ELR (cell line): ENCODE measurements at places on chromosomes 5 and 9.

DNA sequence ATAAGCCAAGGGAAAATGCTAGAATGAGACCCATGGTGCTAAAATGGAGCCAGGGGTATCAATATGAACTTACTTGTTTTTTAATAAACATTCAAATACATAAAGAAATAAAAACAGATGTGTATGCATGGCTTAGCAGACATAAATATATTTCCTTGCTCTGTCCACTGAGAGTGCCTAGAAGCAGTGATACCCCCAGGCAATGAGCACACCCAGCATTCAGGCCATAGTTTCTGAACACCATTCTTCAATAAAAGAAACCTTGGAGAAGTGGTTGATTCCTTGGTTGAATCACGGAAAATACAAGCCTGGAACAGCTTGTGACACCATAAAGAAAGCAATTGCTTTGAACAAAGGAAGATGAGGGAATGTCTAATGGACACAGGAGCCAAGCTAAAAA is 16.5 kb downstream of the LARS1 start:
- DNase-seq: no peak

DNA sequence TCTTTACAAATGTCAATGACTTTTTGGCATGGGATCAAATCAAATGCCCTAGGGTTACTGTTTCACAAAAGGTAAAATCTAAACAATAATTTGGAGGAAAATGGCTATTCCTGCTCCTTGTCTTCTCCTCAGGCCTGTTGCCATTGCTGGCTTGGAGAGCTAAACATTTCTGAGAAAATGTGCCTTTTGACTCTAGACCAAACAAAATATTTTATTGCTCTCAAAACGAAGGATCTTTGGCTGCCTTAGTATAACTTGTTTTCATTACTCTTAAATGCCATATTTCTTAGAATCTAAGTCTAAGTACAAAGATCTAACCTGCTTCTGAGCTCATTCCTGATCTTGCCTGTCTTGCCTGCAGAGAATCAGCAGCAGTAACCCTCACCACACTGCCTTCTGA is 116.6 kb downstream of the MUSK start:
- DNase-seq: no peak

DNA sequence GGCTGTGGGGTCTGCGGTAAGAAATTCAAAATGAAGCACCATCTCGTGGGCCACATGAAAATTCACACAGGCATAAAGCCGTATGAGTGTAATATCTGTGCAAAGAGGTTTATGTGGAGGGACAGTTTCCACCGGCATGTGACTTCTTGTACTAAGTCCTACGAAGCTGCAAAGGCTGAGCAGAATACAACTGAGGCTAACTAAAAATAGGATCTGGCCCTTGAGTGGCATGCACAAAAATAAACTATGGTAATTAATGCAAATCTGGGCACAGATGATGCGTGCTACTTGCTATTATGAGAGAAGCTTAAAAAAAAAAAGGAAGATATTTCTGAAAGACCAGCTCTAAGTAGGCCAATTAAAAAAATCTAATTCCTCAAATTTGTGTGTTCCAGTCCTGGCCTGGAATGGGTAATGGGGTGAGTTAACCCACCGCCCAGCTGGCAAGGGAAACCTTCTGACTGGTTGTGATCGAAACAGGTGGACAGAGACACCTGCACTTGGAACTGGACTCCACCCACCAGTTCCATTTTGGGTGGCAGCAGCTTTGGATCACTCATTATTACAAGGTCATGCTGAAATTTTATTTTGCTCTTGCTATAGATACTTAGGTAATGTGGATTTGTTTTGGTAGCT is 26.6 kb upstream of the ZBTB34 start:
- no peak for DNase-seq

DNA sequence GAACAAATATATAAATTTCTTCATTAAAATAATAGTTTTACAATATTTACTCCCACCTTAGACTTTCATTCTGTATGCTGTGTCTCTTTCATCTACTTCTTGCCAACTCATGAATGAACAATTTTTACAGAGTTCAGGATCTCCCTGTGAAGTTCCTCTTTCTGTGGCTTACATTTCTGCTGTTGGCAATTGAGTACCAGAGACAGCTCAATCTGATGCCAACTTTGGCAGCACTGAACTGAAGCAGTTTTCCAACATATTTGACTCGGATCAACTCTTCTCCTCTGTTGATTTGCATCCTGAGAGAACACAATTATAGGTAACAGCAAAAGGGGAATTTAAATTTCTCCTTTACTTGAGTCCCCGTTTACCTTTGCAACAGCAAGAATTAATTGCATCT is 1262.2 kb downstream of the EFNA5 start:
- no peak for DNase-seq

GRCh38 chr5:180026320-180026719 is 45.2 kb downstream of the RNF130 start:
- DNase-seq: peak; percentile 65

GRCh38 chr5:138909734-138910133 is 34.6 kb upstream of the LRRTM2 start:
- no peak for DNase-seq

DNA sequence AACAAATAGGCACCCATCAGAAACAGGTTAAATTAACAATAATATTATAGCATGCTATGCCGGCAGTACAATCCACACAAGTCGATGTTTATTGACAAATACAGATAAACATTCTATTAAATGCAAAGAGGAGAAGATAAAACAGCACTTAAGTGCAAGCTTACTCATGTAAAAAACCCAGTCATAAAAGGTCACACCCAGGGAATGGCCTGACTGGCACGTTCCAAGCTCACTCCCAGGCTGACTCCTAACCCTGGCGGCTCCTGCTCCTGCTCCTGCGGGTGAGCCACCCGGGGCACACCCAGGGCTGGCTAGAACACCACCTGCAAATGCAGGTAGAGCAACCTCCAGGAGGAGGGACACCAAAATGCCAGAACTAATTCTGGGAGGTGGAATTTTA is 66.9 kb downstream of the SEMA4D start:
- no peak for DNase-seq

DNA sequence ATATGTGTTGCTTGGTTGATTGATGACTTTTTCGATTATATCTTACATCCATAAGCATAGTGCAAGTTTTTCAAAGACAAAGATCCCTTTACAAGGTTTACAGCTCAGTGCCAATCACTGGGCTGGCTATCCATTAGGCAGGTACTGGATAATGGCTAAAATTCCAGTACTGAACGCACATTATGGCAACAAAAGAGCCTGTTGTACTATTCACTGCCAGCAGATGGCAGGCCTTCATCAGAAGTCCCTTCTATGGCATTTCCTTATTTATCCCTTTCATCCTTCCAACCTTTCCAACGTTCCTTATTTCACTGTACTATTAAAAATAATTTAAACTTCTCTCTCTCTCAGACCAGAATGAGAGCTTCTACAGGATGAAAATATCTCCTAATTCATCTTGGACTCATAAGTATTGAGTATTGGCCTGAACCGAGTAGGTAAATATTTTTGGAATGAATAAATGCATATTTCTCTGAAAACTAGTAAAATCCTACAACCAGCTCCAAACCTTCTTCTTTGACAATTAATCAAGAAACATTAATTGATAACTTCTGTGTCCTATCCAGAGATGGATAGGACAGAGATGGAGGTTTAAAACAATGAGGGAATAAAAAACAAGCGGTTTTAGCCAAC is 6.7 kb upstream of the WNT8A start:
- peak; percentile 77 for DNase-seq

DNA sequence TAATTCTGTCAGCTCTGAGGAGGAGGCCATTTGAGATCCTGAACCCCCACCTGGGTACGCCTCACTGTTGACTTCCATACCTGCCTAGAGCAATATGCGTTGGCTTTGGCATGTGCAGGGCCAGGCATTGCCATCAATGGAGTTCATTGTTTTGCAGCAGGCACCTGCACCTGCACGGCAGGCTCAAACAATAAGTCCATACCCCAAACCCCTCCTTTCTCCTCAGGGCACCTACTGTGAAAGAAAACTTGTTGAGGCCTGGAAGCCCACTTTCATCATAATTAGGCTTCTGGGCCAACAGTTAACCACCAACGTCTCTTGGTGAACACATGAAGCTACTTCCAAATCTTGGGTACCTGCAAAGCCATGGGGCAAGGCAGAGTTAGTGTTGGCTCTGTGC is 238.7 kb downstream of the NFIB start:
- DNase-seq: no peak

- no peak for DNase-seq
Observed at GRCh38 chr9:80040457-80040856, 468.7 kb downstream of the TLE4 start.

GRCh38 chr9:104260004-104260403 is 165.9 kb downstream of the SMC2 start:
- no peak for DNase-seq

- no peak for DNase-seq
Observed at GRCh38 chr5:148659641-148660345, 5.5 kb upstream of the HTR4 start.

DNA sequence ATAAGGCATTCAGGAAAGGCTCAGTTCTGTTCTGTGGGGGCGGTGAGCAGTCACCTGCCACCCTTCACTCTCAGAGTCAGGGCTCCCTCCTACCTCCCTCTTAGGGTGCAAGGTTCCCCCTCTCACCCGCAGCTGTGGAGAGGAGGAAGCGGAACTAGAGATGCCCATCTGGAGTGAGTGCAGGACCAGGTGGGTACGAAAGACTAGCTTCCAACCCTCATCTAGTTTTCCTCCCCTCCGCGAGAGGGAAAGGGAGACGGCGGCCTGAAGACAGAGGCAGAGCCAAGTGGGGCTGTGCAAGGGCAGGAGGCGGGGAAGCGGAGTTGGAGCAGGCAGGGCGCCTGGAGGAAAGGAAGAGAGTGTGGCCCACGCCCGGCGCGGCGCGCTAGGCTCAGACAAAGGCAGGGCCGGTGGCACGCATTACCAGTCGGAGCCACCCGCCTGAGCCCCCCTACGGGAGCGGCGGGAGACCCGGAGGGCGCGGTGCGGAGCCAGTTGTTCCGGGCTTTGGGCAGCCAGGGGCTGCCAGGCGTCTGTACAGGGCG is 7.3 kb downstream of the PRR7 start:
- DNase-seq: no peak

DNA sequence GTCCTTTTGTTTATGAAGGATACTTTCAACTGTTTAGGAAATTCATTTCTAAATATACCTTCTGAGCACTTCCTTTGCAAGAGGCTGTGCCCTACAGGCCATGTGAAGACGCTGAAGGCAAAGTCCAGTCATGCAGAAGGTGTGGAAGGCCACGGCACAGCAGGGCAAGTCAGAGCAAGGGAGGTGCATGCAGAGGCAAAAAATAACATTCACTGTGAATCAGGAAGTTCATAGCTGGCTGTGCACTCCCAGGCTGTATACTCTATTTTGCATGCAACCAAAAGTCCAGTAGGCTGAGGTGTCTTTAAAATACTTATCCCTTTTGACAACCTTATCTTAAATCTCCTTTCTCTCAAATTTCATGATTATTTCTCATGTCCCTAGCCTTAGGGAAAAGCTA is 50.3 kb downstream of the GNAQ start:
- DNase-seq: peak; percentile 77

- no peak for DNase-seq
Observed at GRCh38 chr9:111937301-111937700, 40.7 kb downstream of the UGCG start.

DNA sequence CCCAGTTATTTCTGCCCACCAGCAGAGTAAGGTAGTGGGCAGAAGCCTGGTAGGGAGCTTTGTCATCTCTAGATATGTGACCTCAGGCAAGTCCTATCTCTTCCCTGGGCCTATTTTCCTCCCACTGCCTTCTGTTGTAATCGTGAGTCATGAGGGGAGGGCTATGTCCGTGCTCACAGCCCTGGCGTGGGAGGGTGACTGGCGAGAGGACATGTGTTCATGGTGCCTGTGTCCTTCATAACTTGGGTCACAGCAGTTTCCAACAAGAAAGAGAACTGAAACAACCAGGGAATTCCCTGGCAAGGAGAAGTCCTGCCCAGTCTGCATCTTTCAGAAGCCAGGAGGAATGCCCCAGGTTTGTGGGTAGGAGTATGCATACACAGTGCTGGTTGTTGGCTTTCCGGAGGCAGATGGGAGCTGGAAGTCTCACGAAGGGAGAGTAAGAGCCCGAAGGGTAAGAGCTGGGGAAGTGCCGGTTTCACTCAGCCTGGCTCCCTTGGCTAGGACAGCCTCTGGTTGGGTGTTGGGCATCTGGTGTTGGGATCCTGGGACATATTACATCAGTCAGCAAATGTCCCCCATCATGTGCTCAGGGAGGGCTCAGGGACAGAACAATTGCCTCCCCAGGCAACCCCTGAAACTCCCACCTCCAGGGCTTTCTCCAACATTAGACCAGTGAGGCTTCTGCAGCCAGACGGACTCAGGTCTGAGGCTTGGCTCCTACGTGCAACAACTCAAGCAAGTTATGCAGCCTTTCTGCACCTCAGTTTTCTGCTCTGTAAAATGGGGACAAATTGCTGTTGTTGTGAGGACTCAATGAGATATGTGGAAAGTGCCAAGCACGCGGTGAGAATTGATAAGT is 4.3 kb upstream of the TIFAB start:
- peak; percentile 95 for DNase-seq

GRCh38 chr5:130724658-130725057 is 440.4 kb downstream of the HINT1 start:
- DNase-seq: no peak

DNA sequence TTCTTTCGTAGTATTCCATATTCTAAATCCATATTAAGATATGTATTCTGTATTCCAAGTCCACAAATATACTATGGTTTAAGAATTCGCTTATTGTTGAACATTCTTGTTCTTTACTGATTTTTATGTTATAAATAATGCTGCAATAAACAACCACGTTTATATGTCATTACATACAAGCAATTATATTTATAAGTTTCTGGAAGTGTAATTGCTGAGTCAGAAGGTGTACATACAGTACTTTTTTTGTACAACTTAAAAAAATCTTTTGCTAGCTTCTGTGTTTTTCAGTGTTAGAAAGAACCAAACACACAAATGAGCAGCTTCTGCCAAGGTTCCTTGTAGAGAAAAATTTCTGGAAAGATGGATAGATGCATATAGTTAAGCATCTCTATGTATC is 48.6 kb upstream of the TNFAIP8 start:
- DNase-seq: no peak

DNA sequence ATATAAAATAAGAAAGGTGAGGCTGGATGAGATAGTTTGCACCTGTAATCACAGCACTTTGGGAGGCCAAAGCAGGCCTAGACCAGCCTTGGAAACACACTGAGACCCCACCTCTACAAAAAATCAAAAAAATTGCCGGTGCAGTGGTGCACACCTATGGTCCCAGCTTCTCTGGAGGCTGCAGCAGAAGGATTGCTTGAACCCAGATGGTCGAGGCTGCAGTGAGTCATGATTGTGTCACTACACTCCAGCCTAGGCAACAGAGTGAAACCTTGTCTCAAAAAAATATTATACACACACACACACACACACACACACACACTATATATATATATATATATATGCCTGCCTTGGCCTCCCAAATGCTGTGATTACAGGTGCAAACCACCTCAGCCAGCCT is 1.3 kb downstream of the SLC35D2 start:
- peak; percentile 64 for DNase-seq
